ENCODE measurements at places on chromosomes 16 and 17.

DNA sequence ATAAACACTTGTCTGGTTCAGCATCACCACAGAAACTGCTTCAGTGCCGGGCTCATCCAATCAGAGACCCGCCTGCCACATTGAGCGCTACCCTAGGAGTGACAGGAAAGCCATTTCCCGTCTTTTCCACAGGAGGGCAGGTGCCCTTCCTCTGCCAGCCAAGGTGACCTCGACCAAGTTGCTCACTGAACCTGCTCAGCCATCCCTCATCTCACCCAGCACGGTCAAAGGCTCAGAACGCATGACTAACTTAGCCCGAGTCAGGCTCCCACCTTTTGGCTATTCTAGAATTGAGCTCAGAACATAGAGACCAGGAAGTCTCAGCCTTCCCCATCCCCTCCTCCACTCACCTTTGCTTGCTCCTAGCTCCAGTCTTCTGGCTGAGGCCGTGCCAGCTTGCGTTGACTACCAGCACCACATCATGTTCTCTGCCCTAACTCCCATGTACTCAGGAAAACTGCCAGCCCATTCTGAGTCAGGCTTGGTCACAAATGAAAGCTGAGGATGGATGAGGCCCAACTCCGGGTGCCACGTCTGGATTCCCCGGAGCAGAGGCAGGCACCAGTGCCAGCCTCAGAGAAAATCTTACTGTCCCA lies 15.6 kb downstream of the MRPS23 start:
- no peak for DNase-seq

DNA sequence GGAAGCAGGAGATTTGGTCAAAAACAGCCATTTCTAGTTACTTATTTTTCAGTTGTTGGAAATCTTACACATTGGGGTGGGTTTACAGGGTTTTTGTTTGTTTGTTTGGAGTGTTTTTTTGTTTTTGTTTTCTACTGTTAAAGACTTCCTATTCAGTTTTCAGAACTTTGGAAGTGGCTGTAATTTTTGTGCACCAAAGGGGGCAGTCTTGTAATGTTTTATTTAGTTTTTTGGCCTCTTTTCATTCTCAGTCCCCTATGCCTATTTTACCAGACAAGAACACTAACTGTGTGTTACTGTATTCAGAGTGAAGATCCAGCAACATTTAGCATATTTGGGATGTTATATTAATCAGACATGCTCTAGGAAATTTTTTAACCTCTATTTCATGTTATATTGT lies 20.6 kb downstream of the TPPP3 start:
- DNase-seq, result no peak

GRCh38 chr17:75003957-75004355 lies 8.5 kb upstream of the MRPL58 start:
- no peak for DNase-seq

- no peak for DNase-seq
Observed at GRCh38 chr17:4467287-4467686, 31.4 kb upstream of the SPNS2 start.

GRCh38 chr17:81018044-81018802 lies 16.7 kb upstream of the BAIAP2 start:
- no peak for DNase-seq

DNA sequence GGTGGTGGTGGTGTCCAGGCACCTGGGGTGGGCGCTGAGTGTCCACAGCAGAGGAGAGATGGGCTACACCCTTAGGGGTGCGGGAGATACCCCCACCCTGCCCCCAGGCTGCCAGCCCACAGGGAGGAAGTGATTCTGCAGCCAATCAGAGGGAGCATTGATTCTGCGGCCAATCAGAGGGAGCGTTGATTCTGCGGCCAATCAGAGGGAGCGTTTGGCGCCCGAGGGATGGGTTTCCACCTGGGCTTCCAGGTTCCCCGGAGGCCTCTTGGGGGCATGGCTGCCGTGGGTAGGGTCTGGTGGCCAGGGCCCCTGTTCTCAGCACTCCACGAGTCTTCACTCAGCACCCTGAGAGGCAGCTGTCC lies 28.2 kb upstream of the ACSF3 start:
- DNase-seq, result no peak

DNA sequence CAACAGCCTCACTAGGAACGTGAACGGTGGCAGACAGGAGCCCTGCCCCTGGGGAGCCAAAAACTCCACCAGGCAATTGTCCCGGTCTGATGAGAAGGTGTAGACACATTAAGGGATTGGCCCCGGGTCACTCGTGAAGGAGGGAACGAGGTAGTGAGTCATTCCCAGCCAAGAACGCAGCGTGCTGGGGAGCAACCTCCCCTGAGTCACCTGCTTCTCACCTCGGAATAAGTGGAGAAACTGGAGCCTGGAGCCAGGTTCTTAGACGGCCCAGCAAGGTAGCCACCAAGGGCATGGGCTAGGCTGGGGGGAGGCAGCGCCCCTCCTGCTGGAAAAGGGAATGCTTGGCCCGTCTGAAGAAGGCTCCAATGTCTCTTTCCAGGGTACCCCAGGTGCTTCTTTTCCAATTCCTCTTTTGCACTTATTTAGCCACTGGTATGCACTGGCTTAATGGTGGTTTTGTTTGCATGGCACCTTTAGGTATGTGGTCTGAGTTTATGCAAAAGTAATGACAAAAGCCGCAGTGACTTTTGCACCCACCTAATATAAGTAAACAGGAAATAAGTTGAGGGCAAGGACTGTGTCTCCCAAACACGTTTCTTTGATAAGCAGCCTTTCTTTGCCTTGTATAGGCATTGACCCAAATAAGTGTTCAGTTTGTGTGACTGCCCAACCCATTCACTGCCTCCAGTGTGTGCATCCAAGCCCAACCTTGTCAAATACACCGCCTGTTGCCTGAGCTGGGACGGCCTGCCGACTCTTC lies 1.8 kb upstream of the HELZ start:
- no peak for DNase-seq

- no peak for DNase-seq
Observed at GRCh38 chr17:570388-570787, 144.3 kb downstream of the VPS53 start.

GRCh38 chr17:35717475-35717874 lies 14.0 kb upstream of the RASL10B start:
- DNase-seq, result no peak

DNA sequence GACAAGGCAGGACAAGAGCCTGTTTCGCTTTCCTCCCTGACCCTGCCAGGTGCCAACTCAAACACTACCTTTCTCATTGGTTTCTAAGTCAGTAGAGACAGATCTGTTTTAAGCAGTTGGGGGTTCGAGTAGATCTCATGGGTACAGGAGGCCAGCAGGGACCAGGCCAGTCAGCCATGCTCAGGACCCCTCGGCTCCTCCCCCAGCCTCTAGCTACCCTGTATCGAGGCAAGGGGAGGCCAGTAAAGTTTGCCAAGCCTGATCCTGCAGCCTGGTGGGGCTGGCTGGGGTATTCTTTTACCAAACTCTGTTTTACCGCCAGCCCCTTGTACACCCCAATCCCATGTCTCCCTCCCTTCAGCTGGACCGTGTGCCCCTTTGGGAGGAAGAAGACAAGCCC lies 26.6 kb downstream of the OR1D5 start:
- no peak for DNase-seq

- no peak for DNase-seq
Observed at GRCh38 chr17:80210348-80211108, 9.6 kb downstream of the SGSH start.

DNA sequence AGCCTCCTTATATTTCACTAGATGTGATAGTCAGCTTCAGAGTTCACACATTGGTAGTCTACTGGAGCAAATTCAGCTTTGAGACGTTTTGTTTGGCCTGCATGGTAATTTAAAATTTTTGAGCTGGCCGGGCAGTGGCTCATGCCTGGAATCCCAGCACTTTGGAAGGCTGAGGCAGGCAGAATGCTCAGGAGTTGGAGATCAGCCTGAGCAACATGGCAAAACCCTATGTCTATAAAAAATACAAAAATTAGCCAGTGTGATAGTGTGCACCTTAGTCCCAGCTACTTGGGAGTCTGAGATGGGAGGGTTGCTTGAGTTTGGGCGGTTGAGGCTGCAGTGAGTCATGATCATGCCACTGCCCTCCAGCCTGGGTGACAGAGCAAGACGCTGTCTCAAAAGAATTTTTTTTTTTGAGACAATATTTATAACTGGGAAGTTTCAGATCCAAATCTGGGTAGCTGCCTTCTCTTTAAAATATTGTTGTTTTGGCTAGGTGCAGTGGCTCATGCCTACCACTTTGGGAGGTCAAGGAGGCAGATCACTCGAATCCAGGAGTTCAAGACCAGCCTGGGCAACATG lies 4.8 kb upstream of the BLMH start:
- no peak for DNase-seq

GRCh38 chr16:54373534-54374520 lies 87.2 kb upstream of the IRX3 start:
- no peak for DNase-seq

GRCh38 chr16:25563700-25564099 lies 128.1 kb upstream of the HS3ST4 start:
- no peak for DNase-seq

GRCh38 chr17:81294512-81295030 lies 536 bp downstream of the SLC38A10 start:
- DNase-seq, result no peak

DNA sequence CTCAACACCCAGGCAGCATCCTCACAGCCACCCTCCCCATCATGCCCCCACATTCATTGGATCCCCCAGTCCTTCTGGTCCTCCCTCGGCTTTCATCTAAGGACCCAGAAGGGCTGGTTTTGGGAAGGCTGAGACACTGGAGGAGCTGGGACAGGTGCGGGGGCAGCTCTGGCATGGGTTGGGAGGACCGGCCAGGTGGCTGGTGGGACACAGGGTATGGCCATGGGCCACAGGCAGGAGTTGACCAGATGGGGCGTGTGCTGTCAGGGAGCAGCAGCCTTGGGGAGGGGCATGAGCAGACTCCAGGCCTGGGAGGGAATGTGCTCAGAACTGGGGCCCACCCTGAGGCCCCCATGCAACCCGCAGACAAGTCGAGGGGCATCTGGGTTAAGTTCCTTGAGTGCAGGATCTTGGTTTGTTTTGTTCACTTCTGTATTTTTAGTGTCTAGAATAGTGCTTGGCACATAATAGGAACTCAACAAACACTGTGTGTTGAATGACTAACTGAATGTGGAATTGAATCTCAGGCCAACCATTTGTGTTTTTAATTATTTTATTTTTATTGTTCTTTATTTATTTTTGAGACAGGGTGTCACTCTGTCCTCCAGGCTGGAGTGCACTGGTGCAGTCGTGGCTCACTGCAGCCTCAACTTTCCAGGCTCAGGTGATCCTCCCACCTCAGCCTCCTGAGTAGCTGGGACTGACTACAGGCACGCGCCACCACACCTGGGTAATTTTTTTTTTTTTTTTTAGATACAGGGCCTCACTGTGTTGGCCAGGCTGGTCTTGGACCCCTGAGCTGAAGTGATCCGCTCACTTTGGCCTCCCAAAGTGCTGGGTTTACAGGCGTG lies 5.6 kb downstream of the P2RX1 start:
- no peak for DNase-seq

GRCh38 chr17:422196-422930 lies 69.8 kb upstream of the RPH3AL start:
- DNase-seq, result no peak

- DNase-seq, result no peak
Observed at GRCh38 chr17:59561042-59561441, 4.4 kb upstream of the DHX40 start.

DNA sequence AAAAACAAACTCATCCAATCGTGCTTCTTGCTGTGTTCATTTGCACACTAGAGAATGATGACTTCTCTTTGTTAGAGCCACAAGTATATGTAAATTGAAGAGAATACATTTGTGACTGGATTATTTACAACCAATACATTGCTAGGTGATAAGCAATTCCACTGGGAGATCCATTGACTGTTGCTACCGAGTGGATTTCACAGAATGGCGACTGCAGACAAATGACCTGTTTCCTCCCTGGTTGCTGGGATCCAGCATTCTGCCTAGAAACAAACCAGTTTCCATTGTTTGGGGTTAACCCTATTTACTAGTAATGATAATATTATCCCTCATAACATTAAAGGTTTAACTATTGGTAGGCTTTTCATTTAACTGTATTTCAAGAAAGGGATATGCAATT lies 36.9 kb upstream of the CPHXL start:
- DNase-seq, result no peak

DNA sequence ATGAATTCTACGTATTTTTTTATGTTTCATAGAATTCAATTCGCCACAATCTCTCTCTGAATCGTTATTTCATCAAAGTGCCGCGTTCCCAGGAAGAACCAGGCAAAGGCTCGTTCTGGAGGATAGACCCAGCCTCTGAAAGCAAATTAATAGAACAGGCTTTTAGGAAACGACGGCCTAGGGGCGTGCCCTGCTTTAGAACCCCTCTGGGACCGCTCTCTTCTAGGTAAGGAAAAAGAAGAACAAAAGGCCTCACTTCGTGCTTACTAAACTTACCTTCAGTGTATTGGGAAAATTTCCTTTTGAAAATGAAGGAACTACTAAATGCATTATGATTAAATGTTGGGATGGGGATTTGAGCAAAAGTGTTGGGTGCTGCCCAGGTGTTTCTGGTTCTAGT lies 63.2 kb downstream of the FOXK2 start:
- no peak for DNase-seq

- DNase-seq, result no peak
Observed at GRCh38 chr17:8593276-8593675, 37.2 kb downstream of the MYH10 start.

- no peak for DNase-seq
Observed at GRCh38 chr16:1560866-1561265, 27.4 kb downstream of the TMEM204 start.

GRCh38 chr17:67482764-67483163 lies 105.7 kb downstream of the PITPNC1 start:
- no peak for DNase-seq

GRCh38 chr16:53745086-53745485 lies 41.1 kb downstream of the FTO start:
- no peak for DNase-seq

DNA sequence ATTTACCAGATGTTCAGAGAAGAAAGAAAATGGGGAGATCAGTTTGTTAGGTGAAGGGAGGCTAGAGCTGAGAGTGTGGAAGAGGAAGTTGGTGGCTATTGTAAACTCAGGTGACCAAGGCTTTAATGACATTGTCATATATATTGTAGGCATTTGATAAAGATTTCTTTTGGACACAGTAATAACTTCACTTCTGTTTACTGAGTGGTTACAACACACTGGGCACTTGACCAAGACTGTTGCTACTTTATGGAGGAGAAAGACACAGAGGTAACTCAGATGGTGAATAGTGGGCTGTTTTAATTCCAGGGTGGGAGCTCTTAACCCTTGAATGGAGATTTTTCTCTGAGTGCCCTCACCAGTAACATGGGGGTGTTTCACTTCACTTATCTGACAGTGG lies 46.0 kb downstream of the TNRC6A start:
- DNase-seq, result no peak
